ENCODE measurements at places on chromosomes 6 and 20. TPM values are rescaled to one million over a fixed set of nuclear protein-coding genes. Genes with fewer than 3 reads are reported as not detected.

DNA sequence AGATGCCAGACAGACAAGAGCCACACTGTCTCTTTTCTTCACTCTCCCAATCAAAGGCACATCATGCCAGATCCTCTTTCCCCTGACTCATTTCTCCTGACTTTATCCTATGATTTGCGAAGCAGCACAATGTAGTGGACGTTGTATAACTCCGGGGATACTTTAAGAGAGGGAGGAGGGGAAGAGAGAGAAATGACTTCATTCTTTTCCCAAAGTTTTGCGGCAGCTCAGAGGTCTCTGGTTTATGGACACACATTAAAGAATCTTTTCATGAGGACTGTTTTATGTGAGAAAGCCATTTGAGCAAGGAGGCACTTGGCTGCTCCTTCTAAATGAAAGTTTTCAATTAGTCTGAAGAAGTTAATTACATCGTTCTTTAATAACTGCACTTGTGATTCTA lies 75.1 kb upstream of the MC3R start:
- no peak for ATAC-seq

CTAGE9 gene
- not detected for total RNA-seq

DNA sequence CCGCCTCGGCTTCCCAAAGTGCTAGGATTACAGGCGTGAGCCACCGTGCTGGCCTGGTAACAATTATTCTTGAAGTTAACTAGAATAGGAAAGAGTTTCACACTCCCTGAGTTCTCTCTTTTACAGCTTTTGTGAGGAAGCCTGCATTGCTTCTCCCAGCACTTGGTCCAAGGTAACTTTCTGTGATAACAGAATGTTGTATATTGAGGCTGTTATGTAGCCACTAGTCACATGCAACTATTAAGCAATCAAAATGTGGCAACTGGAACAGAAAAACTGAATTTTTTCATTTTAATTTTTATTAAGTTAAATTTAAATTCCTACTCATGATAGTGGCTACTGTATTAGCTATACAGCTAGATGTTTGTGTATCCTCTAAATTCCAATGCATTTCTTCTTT lies 2.5 kb downstream of the TRIM38 start:
- no peak for ATAC-seq

GRCh38 chr20:43985608-43986316 lies 71.1 kb downstream of the TOX2 start:
- ATAC-seq, result no peak

GRCh38 chr20:11740975-11741374 lies 176.7 kb upstream of the BTBD3 start:
- ATAC-seq, result no peak

DNA sequence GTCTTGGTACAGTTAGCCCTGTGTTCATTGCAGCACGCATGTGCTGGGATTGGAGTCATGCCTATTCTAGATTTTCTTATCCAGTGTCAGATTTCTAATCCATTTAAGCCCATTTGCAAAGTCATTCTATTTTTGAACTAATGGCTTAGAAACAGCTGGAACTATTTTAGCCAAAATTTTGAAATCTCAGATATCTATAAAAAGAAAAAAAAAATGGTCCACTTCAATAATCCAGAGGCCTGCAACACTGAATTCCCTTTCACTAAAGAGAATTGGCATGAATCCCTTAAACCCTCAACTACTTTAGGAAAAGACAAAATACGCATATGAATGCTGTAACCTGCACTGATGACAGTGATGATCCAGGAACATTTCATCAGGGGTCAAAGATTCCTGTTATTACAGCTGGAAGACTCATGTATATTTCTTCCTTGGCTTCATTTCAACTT lies 1.5 kb downstream of the COL21A1 start:
- ATAC-seq, result no peak

- peak; percentile 63 for ATAC-seq
These were observed 86.1 kb upstream of the SIRPA start for GRCh38 chr20:1809131-1809572.

DNA sequence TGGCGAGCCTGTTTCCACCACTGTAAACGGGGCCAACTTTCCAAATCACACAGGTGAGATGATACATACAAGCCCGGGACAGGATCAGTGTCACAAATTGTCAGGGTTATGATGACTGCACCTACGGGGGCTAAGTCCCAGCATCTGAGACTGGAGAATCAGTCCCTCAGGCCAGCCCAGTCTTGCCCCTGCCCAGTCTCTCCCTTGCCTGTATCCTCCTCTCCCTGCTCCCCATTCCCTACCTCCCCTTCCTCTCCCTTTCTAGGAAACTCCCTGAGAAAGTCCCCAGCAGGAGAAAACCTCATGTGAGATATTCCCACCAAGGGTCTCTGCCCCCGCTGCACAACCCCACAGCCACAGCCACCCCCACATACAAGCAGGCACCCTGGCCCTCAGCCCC lies 1.5 kb downstream of the FOXS1 start:
- no peak for ATAC-seq

TM9SF4 gene
- 47.4 TPM for total RNA-seq

DNA sequence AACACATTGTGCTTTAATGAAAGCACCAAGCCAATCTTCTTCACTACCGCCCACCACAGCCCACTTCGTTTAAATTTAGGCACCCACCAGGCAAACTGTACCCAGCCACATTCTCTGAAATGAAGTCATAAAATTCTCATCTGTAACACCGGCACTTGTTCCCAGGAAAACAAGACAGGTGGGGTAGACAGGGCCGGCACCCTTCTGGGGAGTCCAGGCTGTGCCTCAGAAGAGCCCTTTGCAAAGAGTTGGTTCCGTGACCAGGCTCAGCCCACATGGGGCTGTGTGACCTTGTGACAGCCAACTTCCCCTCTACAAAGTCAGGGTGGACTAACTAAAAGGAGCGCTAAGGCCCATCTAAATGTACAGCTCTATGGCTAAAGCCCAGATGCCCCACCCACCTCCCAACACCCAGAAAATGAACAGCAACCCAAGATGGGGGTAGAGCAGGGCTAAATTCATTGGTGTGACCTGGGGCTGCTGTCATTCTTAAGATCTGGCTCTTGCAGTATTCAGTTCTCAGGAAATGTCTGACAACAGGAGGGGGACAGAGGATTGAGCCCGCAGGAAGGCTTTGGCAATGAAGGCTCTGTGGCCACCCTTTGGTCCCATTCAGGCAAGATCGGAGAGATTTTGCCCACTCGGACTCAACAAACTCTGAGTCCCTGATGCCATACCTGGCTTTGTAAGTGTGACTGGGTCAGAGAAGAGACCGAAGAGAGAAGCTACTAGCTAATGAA lies 56.7 kb downstream of the TRERF1 start:
- ATAC-seq, result no peak

DNA sequence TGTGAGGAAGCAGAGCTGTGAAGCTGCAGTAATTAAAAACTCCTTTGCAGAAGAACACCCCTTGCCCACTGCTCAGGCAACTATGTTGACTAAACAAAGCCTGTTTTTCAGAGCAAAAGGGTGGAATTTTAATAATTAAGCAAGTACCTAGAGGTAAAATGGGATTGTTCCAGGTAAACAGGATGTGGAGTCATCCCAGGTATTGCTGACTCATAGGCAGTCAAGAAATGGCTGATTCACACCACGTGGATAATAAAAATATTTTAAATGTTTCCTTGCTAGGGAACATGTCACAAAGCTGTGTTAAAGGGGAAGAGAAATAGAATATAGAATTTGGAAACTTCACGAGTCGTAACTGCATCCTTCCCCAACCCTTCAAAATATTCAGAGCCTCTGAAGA lies 491.8 kb downstream of the BTBD3 start:
- no peak for ATAC-seq

DNA sequence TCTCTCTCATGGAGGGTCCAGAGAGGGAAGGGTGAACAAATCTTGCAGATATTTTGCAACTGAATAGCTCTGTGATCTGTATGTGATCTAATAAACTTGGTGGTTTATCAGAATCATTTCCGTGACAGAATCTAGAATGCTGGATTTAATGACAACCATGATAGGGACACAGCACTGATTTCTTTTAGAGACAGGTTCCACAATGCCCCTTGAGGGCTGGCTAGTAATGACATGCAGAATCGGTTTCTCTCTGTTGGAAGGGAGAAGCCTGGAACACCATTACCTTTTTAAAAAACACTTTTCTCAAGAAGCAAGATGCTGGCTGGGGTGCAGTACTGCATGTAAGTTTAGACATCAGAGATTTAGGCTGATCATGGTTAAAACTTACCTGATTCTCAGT lies 313.4 kb downstream of the CDH26 start:
- ATAC-seq, result no peak

DNA sequence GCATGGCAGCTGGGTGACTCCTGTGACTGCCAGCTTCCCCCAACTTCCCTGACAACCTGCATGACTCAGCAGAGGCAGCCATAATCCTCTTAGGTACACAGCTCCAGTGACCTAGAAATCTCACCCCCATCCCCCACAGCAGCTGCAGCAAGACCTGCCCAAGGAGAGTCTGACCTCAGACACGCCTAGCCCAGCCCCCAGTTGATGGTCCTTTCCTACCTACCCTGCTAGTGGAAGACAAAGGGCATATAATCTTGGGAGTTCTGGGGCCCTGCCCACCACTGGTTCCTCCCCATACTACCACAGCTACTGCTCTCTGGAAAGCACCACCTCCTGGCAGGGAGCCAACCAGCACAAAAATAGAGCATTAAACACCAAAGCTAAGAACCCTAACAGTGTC lies 90.2 kb downstream of the F13A1 start:
- no peak for ATAC-seq

Measured in activated T-helper 17 cell treated with anti-CD3 and anti-CD28 coated beads, Interleukin-2, amount 50 U/mL, for 72 hours (primary cell).